Pulmonary artery endothelial cell (primary cell): ENCODE measurements at places on chromosomes 2 and 18.

- no peak for DNase-seq
Measured at GRCh38 chr2:241112592-241112991, 10.5 kb upstream of the MTERF4 start.

GRCh38 chr2:18814387-18814786 is 225.0 kb upstream of the NT5C1B start:
- DNase-seq, result no peak

DNA sequence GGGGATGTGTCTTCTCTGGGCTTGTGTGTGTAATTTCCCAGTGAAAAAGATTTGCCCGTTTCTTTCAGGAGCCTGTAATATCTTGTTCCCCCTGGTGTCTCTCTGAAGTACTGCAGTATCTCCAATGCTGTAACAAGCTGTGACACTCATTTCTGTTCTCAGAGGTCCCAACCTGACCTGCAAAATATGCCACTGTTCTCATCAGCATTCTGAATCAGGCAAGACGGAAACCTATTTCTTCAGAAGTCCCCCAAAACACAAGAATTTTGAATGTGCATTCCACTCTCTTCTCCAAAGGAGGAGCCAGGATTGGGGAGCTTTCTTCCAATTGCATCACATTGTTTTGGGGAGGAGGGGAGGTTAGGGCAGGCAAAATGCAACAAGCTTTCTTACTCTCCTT is 77.0 kb upstream of the CNGA3 start:
- peak; percentile 24 for DNase-seq

GRCh38 chr2:134169788-134170187 is 84.1 kb upstream of the MGAT5 start:
- no peak for DNase-seq

DNA sequence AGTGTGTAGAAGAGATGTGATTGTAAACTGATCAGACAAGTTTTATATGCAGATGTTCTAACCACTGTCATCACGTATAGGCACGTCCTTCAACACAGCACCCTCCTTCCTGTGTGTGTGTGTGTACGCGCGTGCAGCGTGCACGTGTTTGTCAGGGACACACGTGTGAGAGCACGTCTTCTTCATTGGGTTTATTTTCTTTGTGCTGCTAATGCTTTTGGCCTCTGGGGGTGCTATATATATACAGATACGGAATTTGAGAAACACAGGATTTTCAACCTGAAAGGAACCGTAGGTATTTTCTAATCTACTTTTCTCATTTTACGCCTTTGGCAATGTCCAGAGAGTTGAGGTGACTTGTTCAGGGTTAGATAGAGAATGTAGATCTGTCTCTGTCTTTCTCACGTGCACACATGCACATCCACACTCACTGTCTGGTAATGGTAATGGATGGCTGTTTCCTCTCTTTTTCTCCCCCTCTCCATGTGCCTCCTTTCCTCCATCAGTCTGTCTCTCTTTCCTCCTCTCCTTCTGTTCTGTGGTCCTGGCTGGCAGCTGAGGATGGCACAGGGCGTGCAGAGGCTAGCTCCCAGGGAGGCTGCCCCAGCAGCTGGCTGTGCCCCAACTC is 13.4 kb upstream of the CELF4 start:
- DNase-seq, result no peak

DNA sequence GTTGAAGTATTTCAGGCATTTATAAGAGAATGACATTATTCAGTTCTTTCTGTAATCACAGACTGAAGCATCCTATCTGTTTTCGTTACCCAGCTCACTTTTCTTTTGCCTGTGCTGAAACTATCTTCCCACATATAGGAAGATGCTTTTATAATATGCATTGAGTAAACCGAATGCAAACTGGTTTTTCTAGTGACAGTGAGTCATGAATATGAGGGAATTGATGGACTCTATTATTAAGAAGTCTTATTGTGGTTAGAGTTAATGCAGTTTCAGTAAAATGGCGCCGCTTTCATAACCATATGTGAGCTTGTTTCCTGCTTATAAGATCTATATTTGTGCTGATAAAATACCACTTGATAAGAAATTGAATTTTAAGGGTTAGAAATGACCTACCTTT is 59.2 kb downstream of the ACVR2A start:
- DNase-seq, result no peak

GRCh38 chr2:144522176-144522896 is 2.4 kb upstream of the ZEB2 start:
- DNase-seq, result no peak

- no peak for DNase-seq
Measured at GRCh38 chr18:5646739-5647138, 102.9 kb upstream of the EPB41L3 start.
